ENCODE measurements at places on chromosomes 6 and 20. TPM values are rescaled to one million over a fixed set of nuclear protein-coding genes. Genes with fewer than 3 reads are reported as not detected.

DNA sequence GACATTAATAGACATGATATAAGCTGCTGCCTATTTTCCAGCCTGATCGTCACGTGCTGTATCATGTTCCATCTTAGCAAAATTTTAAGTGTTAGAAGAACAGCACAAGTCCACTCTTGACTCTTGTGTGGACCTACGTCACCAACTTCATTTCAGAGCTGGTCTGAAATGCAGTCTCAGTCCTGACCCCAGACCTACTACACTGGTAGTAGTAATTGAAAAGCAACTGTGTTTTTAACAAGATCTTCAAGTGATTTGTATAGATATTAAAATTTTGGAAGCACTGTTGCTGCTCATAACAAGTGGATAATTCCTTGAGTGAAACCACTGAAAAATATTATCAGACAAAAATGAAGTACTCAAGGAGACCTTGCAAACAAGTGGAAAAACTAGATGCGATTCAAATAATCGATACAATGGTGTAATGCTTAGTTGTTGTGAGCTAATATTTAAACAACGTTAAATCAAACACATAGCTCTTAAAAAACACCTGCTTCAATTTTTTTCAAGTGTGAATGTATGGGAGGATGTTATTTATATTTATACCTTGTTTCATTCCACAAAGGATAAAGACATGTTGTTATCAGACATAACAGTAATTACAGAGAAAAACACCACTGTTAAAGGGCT is 110.9 kb upstream of the JAG1 start:
- no peak for DNase-seq

The MUCL3 gene
- 0.13 TPM for total RNA-seq

GRCh38 chr6:36624461-36625157 is 30.4 kb downstream of the SRSF3 start:
- DNase-seq = no peak

- no peak for DNase-seq
Measured at GRCh38 chr6:4809999-4810918, 34.1 kb downstream of the CDYL start.

DNA sequence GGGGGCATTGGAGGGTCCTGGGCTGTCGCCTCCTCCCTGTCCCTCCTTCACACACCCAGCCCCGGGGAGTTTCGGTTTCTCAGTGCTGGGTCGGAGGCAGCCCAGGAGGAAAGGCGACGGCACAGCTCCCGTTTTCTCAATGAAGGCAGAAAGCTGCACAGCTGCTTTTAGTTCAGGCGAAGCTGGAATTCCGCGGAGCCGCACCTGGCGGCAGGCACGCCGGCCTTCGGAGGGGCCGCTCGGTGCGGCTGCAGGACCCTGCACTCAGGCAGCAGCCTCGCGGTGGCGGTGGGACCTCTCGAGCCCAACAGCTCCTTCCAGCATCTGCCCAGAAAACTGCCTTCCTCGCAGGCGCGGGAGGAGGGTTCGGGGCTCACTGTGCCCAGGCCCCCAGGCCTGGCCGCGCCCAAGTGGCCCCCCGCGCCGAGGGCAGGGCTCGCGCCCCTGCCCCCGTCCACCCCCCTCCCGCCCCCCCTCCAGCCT is 4.6 kb downstream of the FOXQ1 start:
- DNase-seq = peak; percentile 69

DNA sequence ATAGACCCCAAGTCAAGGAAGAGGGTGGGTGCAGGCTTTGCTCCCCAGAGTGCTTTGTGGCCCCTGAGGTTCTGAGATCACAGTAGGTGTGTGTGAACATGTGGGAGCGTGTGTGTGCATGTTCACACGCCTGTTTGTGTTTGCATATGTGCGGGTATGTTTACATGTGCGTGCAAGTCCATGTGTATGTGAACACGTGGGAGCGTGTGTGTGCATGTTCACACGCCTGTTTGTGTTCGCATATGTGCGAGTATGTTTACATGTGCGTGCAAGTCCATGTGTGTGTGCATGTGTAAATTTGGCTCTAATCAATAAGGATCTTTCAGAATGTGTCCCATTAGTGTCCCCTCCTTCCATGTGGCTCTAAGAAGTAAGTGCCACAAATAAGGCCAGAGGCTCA is 41.4 kb upstream of the PCMTD2 start:
- DNase-seq = no peak

GRCh38 chr6:20436719-20437118 is 35.0 kb downstream of the E2F3 start:
- DNase-seq = no peak

DNA sequence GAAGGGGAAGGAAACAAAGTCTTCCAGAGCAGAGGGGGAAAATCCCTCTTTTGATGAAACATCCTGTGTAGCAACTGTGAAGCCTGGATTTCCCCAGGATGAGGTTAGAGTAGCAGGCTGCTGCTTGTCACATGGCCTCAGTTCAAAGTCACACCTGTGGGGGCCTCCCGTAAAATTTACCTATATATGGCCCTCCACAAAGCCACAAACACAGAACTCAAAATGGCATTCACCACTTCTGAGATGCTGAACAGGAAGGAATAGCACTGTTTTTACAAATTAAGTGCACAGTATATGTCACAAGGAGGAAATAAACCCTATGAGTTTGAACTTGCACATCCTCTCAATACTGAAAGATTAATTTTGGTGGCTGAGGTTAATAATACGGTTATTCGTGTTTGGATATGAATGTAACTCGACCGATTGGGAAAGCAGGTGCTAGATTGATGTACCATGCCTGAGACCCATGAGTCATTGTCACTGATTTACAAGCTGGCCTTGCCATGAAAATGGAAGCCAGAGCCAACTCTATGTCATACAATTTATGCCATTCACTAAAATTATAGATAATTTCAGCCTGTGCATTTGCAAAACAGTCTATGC is 70.6 kb downstream of the SGK1 start:
- DNase-seq = no peak

DNA sequence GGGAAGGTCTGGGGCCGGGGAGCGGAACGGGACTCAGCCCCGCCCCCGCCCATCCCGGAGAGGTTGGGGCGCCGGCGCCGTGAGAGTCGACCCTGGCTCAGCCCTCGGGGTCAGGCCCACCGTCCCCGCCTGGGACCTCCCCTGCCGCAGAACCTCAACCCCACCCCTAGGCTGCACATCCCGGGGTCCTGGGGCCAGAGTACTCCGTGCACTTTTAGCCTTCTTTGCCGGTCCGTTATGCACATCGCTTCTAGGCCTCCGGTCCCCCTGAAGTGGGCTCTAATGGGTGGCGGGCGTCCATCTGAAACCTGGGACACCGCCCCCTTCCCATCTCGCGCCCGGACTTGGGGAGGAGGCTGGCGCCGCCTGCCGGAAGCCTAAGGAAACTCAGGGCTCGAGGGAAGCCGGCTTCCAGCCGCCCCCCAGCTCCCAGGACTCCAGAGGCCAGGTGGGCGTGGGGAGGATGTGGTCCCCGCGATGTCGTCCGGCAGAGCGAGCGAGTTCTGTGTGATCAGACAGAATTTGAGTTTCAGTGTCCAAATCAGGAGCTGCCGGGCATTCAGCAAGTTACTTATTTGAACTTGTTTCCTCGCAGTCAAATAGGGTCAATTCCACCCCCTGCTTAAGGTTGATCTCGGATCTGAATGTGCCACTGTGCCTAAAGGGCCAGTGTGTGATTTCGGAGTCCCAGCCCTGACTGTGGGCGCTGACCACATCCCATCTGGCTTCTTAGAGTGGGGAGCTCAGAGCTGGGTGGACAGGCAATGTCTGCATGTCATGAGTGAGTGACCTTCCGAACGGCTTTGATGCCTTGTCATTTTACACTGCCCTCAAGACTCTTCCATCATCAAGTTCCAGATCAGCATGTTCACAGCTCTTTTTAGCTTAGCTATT is 47.6 kb downstream of the CPXM1 start:
- DNase-seq = peak; percentile 82

DNA sequence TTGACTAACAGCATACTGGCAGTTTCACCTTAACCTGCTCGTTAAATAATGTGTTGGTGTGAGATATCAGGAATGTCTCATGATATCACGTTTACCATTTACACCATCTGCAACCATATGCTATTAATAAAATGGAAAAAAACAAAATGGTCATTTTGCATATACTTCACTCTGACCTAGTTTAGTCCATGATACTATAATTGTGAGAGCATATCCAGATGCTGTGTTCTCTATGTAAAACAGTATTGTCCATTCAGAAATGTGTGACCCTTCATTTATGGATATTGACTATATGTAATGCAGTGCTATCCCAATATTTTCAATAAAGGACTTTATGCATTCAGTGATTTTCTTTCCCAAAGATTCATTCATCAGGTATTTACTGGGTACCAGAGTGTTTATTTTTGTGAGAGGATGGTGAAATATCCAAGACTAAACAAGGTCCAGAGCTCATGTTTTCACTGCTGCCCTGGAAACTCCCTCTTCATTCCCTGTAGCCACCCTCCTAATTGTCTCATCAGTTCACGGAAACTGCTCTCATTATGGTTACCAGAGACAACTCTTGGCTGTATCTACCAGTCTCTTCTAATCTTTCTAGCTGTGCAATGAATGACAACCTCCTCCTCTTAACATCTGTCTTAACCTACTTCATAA is 25.7 kb upstream of the HINT3 start:
- DNase-seq = no peak

- peak; percentile 42 for DNase-seq
Measured at GRCh38 chr6:152356662-152357061, 280.5 kb downstream of the SYNE1 start.

The MDFI gene
- 16.9 TPM for total RNA-seq

- no peak for DNase-seq
Measured at GRCh38 chr6:94041945-94042709, 622.8 kb upstream of the EPHA7 start.

GRCh38 chr20:25076731-25077609 is 5.0 kb downstream of the VSX1 start:
- no peak for DNase-seq

The NOTCH4 gene
- total RNA-seq = 30.5 TPM

DNA sequence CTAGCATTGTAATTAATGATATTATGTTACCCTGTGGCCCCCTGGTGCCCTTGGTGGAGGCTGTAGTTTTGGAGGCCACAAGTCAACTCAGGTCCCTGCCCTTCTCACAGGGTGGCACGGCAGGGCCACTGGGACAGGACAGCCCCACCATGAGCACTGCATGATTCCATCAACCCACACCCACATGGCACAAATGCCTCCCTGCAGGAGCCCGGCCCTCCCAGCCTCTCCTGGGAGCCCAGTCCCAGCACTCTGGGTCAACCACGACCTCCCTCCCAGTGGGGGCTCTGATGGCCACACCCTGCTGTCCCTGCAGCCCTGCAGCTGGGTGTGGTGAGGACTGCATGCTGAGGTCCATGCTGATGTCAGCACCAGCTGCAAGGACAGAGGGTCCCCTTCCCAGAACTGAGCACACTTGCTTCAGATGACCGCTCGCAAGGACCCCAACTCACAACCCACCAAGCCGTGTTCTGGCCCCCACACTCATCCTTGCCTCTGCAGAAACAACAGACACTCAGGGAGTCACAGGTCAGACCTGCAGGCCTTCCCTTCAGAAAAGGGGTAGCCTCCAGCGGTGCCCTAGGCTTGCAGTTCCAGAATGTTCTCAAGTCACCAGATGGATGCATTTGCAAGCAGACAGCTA is 15.7 kb upstream of the CST7 start:
- no peak for DNase-seq

The PRR18 gene
- total RNA-seq = 0.19 TPM

The EHMT2 gene
- total RNA-seq = 40.5 TPM

The C20orf96 gene
- 9.4 TPM for total RNA-seq

DNA sequence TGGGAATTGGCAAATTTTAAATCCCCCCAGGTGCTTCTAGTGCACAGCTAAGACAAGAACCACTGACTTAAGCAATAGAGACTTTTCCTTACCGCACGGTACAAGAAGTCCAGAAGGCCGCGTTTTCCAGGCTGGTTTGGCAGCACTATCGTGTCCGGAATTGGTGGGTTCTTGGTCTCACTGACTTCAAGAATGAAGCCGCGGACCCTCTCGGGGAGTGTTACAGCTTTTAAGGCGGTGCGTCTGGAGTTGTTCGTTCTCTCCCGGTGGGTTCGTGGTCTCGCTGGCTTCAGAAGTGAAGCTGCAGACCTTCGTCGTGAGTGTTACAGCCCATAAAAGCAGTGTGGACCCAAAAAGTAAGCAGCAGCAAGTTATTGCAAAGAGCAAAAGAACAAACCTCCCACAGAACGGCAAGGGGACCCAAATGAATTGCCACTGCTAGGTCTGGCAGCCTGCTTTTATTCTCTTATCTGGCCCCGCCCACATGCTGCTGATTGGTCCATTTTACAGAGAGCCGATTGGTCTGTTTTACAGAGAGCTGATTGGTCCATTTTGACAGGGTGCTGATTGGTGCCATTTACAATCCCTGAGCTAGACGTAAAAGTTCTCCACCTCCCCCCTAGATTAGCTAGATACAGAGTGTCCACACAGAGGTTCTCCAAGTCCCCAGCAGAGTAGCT is 264.5 kb downstream of the PREX1 start:
- no peak for DNase-seq

GRCh38 chr6:154986787-154987235 is 8.3 kb upstream of the TIAM2 start:
- no peak for DNase-seq

DNA sequence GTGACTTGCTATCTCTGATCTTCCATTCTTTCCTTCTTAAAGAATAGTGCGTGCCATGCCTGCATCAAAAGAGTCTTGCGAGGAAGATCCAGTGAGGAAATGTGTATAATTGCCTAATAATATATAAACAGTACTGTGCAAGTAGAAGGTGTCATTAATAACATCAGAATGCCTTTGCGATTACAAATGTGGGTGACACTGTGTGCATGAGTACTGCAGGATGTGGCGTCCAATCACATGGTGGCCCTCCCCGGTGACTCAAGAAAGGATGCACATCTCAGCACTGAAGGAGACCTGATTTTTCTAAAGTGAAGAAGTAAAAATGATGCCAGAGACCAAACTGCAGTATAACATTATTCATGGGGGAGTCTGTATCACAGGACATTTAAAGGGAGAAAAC is 107.5 kb upstream of the EDN1 start:
- no peak for DNase-seq

DNA sequence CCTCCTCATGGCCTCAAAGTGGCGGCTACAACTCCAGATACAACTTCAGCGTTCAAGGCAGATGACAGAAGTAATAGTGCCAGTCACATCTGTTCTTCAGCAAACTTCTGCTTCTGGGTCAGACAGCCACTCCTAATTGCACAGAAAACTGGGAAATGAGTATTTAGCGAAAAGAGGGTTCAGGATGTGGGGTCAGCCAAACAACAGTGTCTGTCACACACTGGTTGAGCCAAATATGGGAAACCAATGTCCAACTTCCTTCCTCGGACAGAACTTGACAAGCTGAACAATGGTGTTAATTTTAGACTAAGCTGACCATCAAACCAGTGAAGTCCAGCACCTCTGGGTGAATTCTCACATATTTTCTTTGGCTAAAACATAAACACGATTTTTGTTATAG is 22.1 kb downstream of the NUDT3 start:
- no peak for DNase-seq

GRCh38 chr20:3890398-3890751 is 1.2 kb downstream of the PANK2 start:
- no peak for DNase-seq

DNA sequence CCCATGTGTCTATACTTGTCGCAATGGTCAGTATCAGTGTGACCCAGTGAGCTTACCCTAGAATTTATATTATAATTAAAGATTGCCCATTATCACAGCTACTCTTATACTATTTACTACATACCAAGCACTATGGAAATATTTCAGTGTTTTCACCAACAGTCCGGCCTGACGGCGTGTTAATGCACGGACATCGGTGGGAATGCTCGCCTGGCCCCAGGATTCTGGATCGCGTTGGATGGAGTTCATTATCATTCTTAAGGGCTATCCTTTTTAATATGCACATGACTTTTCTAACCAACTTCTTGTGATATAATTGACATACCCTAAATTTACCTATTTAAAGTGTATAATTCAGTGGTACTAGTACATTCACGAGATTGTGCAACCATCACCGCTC is 51.8 kb upstream of the AFDN start:
- DNase-seq = no peak

GRCh38 chr6:106688177-106688951 is 59.0 kb downstream of the QRSL1 start:
- DNase-seq = no peak
